ENCODE measurements at places on chromosomes 1 and 21.

GRCh38 chr21:15277466-15277865 lies 212.7 kb upstream of the NRIP1 start:
- no peak for DNase-seq

GRCh38 chr21:45302082-45303061 lies 14.7 kb upstream of the POFUT2 start:
- DNase-seq = no peak

GRCh38 chr1:44501047-44501890 lies 96.2 kb downstream of the RNF220 start:
- DNase-seq = no peak

DNA sequence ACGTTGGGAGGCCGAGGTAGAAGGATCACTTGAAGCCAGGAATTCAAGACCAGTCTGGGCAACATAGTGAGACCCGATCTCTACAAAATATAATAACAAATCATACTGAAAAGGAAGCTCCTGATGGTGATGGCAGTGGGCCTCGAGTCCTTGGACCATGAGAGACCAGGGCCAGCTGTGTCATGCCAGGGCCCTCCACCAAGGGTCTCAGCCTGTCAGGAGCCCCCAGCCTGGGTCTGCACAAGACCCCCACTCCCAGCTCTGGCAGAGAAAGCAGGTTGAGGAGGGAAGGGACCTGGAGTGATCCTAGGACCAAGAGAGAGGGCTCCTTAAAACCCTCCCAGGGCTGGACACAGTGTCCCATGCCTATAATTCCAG lies 6.7 kb upstream of the CTRC start:
- DNase-seq = no peak

DNA sequence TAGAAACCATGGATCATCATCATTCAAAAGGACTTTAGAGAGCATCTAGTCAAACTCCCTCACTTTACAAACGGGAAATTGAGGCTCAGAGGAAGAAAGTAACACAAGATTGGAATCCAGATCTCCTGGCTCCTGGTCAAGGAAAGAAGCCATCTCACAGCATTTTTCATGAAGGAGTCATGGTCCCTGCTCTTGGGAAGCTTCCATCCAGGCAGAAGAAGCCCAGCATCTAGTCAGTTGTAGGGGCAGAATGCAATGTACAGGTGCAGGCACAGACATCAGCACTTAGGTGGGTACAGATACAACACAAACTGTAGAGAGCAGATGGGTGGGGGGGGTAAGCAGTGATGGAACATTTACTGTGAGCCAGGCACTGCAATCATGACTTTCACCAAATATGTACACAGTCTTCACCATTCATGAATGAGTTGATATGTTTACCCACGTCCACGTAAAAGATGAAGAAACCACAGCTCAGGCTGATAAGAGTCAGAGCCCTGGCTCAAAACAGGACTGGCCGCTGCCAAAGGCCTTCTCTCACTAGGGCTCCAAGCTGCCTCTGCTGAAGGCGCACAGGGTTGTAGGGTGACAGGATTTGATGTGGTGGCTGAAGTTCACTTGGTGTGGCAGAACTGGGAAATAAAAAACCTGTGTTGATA lies 44.0 kb downstream of the OPTC start:
- no peak for DNase-seq

GRCh38 chr1:8113262-8114220 lies 87.4 kb upstream of the ERRFI1 start:
- DNase-seq = no peak

Data from NCI-H1105 treated with DMSO at 0.1 percent for 48 hours (cell line).